ENCODE measurements at places on chromosomes 11 and 22.
A peak's percentile ranks its signal among the peaks of the same experiment; 100 is the strongest.

- no peak for DNase-seq
Observed at GRCh38 chr11:123510579-123510905, 80.5 kb downstream of the GRAMD1B start.

DNA sequence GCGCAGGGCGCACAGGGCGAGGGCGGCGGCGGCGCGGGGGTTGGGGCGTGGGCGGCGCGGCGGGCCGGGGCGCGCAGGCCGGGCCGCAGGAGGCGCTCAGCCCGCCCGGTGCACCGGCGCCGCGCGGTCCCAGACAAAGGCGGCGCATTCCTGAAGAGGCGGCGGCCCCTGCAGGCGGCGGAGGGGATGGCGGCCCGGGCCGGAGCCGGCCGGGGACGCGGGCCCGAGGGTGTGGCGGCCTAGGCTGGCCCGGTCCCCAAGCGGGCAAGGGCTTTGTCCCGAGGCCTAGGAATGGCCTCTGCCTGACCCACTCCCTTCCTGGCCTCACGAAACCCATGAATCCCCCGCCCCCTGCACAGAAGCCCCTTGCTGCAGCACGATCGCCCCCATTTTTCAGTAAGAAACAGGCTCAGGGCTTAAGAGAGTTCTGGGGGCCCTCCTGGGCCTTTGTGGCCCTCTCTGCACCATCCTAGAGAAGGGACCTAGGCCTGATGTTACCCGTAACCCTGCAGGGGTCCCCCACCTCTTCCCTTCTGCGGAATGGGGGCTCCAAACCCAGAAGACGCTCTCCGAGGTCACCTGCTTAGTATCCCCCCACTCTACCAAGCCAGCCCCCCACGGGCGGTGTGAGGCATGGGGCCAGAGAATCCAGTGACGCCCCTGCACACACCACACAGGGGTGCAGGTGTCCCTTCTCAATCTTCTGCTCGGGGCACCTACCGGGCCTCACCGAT lies at the start of gene RTN4R:
Gene RTN4R, minus strand, starts transcription at position 40 of the 734 bp plus-strand sequence. CDS start 226 bp downstream, outside the sequence.
- peak; percentile 66 for DNase-seq

DNA sequence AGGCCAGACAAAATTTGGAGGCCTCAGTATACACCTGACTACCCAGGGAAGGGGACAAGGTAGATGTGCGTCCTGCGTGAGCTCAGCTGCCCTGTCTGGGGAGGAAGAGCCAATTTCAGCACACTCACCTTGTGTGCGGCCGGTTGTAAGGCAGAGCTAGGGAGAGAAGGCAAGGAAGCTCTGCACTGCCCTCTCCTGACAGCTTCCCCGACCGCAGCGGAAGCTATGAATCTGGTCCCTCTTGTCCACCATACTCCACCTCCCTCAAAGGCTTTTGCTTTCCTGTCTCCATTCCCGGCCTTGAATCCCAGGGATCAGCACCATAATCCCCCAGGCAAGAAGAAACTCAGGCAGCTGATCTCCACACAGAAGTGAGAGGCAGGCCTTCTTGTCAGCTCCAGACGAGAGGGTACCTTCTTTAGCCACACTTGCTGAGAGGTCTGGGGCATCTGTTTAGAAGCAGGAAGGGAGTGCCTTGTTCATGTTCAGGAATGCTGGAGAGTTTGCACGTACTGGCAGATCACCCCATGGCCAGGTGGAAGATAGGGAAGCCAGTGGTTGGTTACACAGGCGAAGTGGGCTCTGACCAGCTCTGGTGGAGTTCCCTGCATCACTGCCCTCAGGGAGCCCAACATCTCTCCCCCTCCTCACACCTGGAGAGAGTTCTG lies 62.5 kb downstream of the FEZ1 start:
- peak; percentile 74 for DNase-seq

DNA sequence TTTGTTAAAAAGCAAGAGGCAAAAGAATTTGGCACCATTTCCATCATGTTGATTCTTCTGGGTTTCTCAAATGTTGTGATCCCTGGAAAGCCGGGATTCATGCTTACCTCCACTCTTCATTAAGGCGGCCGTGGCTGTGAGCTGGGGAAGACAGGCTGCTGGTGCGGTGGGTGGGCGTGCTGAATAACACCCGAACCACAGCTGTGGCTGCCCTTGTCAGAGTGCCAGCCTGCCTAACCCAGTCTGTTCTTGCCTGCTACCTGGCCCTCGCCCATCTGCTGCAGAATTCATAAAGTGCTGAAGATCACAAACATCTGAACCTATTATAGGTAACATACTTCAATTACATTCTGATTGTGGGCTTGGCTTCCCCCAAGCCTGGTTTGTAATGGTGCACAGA lies 95.8 kb upstream of the RCN1 start:
- DNase-seq: peak; percentile 63

- DNase-seq: peak; percentile 80
Observed at GRCh38 chr22:49934891-49935557, 16.6 kb downstream of the CRELD2 start.

GRCh38 chr11:62337303-62338181 lies at the start of gene ASRGL1:
Gene ASRGL1, plus strand, starts transcription at chr11:62337448. Its CDS starts 530 bp downstream, at chr11:62337978.
- peak; percentile 95 for DNase-seq

DNA sequence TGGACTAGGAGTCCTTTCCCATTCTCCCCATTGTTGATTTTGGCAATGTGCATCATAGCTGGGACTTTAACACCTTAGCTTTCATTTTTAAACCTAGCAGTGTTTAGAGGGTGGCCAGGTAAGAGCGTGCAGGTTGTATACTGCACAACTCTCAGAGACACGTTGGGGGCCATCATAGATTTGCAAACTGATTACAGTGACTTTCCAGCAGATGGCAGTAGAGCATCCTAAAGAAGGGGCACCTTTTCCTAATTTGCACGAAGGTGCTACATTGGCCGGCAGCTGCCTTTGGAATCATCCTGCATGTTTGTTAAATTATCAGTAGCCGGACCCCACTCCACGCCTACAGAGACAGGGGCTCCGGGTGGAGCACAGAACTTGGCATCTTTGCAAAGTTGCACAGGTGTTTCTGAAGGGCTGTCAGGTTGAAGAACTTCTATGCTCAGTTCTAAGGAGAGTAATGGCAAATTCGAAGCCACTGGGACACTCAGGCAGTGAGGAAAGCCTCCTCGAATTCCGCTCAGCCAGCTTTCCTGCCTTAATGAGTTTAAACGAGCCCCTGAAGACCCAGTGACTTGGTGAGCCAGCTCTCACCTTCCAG lies 7.7 kb downstream of the LHFPL7 start:
- no peak for DNase-seq

GRCh38 chr11:47192111-47192510 lies 5.9 kb upstream of the PACSIN3 start:
- no peak for DNase-seq

GRCh38 chr11:65096926-65097325 lies 912 bp downstream of the VPS51 start:
- no peak for DNase-seq

GRCh38 chr11:86663761-86664160 lies 8.7 kb downstream of the ME3 start:
- no peak for DNase-seq

DNA sequence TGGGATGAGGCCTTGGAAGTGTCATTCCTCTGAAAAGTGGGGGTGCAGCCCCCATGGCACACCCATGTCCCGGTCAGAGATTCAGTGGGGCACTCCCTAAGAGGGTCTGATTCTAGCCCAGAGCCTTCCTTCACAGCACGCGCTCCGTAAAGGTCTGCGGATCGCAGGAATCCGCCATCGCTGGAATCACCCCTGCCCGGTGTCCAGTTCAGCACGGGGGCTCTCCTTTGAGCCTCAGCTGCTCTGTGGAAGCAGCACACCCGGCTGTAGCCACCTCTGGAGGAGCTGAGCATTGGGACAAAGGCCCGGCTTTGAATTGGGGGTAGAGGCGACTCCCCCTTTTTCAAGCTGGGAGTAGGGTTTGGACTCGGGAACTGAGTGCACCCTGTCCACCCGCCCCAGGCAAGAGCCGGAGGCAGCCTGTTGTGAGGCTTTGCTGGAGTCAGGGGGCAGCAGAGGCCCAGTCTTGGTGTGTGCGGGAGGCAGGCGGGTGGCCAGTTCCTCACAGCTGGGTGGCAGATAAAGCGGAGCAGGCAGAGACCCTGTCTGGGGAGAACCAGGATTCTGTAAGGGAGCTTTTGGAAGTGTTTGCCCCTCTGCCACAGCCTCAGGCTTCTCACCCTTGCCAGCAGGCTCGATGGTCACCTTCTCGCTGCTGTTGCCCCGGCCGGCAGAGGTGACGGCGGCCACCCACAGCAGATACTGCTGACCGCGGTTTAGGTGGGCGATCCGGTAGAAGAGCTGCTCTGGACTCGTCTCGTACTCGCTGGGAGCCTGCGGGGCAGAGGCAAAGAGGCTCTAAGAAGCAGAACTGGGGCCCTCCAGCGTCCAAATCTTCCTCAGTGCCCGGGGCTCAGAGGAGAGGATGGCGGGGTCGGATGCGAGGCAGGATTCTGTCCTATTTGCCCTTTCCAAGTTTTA lies 115.9 kb downstream of the CEP164 start:
- peak; percentile 81 for DNase-seq

GRCh38 chr11:18468961-18469360 lies 13.3 kb downstream of the LDHAL6A start:
- DNase-seq: no peak

DNA sequence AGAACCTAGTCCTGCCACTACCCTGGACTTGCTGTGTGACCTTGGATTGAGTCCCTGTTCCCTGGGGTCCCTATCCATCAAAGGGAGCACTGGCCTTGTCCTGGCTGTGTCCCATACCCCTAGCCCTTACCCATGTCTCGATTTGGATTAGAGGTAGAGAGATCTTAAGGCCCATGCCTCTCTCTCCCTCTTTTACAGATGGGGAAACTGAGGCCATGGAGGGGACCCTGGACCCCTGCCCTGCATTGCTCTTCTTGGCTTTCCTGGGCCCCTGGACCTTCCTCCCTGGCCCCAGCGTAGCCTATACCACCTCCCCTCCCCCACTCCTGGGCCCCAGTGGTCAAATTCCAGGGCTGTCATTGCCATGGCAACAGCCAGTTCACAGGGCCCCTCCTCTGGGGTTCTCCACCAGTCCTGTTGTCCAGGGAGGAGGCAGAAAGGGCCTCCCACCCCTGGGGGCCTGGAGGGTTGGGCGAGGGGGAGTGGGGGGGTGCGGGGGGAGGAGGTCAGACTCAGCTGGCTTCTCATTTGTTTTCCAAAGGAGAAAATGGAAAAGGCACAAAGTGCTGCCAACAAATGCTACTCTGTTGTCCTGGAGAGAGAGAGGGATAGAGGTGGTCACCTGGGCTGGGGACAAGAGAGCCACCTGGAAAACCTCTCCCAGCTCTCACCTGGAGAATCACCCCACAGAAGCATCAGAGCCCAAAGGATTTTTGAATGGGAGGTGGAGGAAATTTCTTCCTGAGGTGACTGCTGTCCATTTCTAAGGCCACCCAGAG lies 23.3 kb downstream of the ARHGEF17 start:
- peak; percentile 89 for DNase-seq

DNA sequence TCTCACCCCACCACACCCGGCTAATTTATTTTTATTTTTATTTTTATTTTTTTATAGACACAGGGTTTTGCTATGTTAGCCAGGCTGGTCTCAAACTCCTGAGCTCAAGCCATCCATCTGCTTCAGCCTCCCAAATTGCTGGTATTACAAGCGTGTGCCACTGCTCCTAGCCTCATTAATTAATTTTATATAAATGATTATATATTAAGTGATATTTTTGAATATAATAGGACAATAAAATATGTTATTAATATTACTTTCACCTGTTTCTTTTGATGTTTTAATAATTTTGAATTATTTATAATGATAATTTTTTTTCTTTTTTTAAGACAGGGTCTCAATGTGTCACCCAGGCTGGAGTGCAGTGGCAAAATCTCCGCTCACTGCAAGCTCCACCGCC lies 2.2 kb upstream of the SEC14L4 start:
- peak; percentile 15 for DNase-seq

DNA sequence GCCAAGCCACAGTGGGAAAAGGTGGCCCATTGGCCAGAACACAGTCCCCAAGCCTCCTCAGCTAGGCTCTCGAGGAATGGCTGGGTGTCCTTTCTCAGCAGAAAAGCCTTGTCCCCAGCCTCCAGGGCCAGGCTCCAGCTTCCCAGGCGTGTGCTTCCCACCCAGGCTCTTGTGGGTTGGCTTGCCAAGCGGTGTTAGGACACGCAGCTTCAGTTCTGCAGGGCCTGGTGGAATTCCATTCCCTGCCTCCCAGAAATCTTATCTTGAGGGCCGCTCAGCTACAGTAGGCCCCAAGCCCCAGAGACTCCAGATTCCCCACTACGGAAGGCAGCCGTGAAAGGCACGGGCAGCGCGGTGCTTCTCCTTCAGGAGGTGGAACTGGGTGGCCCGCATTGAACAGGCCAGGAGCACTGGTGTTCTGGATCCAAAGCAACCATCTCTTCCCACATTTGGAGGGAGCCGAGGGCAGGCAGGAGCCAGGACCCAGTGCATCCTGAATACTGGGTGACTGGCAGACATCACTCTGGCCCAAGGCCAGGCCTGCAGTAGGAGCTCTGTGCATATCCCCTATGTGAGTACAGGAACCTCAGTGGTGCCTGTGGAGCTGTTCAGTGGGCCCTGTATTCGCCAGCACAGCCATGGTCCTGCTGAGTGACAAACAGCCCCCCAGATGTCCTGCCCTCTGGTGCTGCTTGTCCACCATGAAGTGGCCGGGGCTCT lies 16.7 kb upstream of the KCNQ1OT1 start:
- no peak for DNase-seq

- no peak for DNase-seq
Observed at GRCh38 chr11:14240221-14240620, 118.8 kb downstream of the RRAS2 start.

DNA sequence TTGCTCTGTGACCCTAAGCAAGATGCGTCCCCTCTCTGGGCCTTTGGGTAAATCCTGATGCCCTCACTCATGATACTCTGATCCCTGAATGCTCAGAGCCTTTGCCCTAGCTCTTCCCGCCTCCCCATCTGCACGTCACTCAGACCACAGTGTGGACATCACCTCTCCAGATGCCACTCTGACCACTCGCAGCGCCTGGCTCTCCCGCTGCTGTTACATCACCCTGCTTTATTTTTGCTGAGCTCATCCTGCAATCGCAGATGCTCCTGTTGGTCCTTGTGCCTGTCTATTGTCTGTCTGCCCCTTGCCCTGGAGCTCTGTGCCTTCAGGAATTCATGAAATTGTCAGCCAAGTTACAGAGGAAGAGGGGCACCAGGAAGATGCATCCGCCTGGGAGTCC lies 5.5 kb downstream of the OSM start:
- no peak for DNase-seq

GRCh38 chr11:113572136-113572735 lies 97.0 kb upstream of the DRD2 start:
- no peak for DNase-seq

DNA sequence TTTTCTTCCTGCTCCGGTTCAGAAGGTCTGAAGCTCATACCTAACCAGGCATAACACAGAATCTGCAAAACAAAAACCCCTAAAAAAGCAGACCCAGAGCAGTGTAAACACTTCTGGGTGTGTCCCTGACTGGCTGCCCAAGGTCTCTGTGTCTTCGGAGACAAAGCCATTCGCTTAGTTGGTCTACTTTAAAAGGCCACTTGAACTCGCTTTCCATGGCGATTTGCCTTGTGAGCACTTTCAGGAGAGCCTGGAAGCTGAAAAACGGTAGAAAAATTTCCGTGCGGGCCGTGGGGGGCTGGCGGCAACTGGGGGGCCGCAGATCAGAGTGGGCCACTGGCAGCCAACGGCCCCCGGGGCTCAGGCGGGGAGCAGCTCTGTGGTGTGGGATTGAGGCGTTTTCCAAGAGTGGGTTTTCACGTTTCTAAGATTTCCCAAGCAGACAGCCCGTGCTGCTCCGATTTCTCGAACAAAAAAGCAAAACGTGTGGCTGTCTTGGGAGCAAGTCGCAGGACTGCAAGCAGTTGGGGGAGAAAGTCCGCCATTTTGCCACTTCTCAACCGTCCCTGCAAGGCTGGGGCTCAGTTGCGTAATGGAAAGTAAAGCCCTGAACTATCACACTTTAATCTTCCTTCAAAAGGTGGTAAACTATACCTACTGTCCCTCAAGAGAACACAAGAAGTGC lies 661 bp upstream of the MALAT1 start:
- peak; percentile 80 for DNase-seq

All from kidney (tissue), 22 donors.